RPMI8226 (cell line): ENCODE measurements at places on chromosomes 4 and X.

DNA sequence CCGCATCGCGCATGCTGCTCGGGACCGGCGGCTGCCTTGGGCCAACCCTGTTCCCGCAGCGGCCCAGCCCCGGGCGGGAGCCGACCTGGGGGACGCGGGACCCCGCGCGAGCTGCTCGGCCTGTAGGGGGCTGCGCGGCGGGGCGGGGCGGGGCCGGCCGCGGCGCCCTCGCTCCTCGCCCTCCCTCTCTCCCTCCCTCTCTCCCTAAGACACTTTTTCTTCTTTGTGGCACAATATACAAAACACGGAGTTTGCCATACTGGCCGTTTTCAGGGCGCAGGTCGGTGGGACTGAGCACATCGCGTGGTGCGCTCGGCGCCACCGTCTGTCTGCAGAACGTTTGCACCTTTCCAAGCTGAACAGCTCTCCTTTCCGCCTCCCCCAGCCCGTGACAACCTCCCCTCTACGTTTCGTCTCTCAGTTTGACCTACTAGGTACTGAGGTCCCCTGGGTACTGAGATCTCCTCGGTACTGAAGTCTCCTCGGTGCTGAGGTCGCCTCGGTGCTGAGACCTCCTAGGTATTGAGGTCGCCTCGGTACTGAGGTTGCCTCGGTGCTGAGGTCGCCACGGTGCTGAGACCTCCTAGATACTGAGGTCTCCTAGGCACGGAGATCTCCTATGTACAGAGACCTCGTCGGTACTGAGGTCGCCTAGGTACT, 261.1 kb upstream of the PLCXD1 start:
- no peak for DNase-seq

DNA sequence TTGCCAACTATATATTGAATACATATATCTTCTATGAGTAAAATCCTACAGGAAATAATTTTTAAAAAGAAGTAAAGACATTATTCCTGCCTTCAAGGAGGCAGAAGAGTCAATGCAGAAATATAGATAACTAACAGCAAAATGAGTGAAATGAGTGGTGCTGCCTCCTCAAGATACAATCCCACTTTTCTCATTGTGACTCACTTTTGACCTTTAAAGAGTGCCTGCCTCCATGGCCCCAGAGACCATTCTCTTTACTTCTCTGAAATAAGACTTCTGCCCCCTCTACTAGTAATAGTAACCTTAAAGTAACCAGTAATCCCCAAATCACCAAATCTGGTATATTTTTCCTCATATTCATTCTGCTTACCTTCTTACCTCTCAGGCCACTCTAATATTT, 15.5 kb downstream of the SLC10A7 start:
- DNase-seq: no peak

DNA sequence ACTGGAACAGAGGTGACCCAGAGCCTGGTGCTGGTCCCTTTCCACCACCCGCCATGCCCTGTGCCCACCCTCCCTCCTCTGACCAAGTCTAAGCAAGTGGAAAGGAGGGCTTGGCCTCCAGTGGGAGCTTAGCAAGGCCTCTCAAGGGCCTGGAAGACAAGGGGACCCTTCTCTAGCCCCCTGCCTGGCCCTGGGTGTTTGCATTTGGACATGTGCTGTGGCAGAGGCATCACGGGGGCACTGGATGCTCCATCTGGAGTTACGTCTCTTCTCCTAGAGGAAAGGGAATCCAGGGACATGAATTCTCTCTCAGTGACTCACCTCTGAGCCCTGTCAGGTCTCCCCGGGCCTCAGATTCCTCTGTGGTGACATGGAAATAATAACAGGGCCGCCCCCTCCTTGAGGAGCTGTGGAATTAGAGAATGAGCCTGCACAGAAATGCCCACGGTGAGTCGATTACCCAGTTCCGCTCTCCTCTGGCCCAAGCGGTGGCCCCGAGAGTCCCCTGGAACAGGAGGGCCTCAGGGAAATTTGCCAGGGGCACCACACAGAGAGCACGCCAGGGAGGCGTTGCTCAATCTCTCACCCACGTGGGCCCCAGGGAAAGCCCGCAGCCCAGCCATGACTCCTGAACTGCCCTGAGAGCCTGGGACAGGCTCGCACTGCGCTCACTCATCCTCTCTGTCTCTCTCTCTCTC, 189.6 kb downstream of the BCOR start:
- DNase-seq: no peak

GRCh38 chr4:170068438-170069128, 21.2 kb downstream of the AADAT start:
- DNase-seq: no peak

GRCh38 chrX:8783097-8783713, 18.0 kb downstream of the FAM9A start:
- peak; percentile 45 for DNase-seq

- DNase-seq: peak; percentile 3
Observed at GRCh38 chr4:26746802-26747213, 113.8 kb upstream of the STIM2 start.

GRCh38 chr4:168188754-168189153, 96.4 kb downstream of the ANXA10 start:
- DNase-seq: no peak

GRCh38 chr4:18882468-18882867, 860.9 kb upstream of the LCORL start:
- DNase-seq: no peak

DNA sequence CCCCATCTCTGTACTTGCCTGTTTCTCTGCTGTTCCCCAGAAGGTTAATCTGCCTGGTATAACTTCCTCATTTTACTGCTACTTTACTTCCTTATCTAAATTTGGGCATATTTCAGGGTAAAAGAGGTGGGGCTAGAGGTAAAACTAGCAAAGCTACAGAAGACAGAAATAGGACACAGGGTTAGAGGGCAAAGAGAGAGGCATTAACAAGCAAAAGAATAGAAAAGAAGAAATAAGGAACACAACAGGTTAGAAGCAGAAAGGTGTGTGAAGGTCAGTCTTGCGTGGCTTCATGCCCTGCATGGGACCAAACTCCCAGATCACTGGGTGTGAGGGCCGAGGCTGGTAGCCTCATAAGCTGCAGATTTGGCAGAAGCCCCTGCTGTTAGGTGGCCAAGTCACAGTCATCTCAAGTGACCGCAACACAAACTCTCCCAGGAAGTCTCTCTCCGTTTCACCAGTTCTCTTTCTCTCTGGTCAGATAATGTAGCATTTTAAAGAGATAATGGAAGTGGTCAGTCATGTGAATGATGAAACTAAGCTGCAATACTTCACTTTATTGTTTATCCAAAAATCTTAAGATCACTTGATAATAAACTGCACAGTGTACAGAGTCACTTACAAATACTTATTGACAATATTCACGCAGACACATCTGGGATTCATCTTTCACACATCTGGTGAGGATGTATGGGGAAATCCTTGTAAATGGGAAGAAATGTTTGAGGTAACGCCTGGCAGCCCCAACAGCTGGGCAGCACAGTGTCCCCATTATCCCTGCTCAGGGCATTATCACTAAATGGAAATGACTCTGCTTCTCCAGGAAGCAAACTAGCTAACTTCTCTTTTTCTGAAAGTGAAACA, 16.4 kb downstream of the TMEM154 start:
- peak; percentile 43 for DNase-seq
